ENCODE measurements at places on chromosomes 2 and 18.

DNA sequence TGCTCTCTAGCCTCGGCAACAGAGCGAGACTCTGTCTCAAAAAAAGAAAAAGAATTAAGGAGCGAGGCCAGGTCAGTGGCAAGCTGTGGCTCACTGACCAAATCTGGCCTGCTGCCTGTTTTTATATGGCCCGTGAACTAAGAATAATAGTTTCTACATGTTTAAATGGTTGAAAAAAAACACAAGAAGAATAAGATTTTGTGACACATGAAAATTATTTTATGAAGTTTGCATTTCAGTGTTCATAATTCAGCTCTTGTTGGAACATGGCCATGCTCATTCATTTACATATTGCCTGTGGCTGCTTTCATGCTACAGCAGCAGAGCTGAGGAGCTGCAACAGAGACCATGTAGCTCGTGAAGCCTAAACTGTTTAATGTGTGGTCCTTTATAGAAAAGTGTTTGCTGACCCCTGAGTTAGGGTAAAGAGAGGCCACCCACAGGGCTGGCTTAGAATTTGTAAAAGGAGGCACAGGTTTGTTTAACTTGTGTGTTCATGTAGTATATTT, 59.5 kb downstream of the MFSD6 start:
- no peak for DNase-seq

- no peak for DNase-seq
Measured at GRCh38 chr2:234932591-234933168, 19.1 kb upstream of the SH3BP4 start.

DNA sequence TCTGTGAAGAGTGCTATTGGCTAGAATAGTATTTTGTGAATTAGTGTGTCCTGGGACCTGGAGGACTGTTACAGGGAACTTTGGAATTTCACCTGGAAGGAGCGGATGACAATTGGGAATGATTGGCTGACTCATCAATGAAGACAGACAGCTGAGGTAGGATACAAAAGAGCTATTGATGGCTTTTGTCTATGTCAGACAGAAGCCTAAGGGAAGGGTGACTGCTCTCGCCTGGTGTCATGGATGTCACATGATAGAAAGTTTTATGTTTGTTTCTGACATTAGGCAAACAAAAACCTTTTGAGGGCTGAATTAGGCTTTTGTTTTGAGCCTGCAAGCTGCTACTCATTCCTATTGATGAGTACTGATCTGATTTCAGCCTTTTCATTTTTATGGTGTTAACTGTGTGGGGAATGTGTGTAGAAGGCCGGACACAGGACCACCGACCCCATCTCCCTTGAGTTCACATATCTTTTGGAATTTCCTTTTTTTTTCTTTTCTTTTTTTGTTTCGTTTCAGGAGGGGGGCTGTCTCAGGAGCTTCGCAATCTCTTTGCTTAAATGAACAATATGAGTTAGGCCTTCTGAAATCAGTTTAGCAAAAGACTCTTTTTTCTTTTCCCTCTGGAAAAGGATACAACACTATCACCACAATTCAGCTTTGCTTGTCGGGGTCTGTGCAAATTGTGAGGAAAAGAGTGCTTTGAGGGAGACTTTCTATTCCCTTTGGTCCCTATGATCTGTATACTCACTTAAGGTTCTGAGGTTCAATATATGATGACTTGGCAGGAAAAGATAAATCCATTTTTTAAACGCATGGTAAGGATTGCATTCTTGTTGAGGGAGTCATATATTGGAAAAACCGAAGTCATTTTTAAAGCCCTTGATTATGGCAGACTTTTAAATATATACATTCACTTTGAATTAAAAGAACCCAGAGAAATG, 207.9 kb upstream of the FIGN start:
- DNase-seq = no peak

DNA sequence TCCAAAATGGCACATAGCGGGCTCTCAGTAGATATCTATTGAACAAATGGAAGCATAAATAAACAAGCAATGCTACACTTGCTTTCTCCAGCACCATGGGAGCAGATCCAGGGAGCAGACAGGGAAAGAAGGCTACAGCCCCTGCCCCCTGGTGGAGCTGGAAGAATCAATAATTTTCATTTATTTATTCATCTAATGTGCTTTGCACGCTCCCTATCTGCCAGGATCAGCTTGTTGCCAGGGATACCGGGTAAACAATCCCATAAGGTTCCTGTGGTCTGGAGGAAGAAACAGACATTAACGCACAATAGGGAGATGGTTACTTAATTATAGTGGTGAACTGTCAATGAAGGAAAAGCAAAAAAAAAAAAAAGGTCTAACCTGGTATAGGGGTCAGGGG, 40.1 kb upstream of the CLASP1 start:
- no peak for DNase-seq

DNA sequence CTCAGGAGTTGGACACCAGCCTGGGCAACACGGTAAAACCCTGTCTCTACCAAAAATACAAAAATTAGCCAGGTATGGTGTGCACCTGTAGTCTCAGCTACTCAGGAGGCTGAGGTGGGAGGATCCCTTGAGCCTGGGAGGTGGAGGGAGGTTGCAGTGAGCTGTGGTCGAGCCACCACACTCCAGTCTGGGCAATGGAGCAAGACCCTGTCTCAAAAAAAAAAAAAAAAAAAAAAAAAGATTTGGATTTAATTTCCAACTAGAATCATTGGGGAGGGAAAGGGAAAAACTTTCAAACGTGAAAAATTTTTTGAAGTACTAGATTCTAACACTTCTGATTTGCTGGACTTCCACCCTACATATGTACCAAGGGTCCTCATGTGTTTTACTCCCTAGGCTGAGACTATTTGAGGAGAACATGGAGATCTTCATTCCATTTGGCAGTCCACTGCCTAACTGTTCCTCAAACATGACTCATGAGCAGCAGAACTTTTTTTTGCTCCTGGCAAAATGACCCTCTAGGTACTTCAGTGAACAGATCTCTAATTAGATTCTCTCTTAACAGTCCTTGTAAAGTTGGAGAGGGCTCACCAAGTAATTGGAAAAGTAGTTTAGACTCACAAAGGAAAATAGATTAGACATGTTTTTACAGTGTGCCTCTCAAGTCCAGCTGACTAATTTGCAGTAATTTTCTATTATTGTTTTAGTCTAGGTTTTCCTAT, 267.6 kb downstream of the METTL4 start:
- peak; percentile 12 for DNase-seq

DNA sequence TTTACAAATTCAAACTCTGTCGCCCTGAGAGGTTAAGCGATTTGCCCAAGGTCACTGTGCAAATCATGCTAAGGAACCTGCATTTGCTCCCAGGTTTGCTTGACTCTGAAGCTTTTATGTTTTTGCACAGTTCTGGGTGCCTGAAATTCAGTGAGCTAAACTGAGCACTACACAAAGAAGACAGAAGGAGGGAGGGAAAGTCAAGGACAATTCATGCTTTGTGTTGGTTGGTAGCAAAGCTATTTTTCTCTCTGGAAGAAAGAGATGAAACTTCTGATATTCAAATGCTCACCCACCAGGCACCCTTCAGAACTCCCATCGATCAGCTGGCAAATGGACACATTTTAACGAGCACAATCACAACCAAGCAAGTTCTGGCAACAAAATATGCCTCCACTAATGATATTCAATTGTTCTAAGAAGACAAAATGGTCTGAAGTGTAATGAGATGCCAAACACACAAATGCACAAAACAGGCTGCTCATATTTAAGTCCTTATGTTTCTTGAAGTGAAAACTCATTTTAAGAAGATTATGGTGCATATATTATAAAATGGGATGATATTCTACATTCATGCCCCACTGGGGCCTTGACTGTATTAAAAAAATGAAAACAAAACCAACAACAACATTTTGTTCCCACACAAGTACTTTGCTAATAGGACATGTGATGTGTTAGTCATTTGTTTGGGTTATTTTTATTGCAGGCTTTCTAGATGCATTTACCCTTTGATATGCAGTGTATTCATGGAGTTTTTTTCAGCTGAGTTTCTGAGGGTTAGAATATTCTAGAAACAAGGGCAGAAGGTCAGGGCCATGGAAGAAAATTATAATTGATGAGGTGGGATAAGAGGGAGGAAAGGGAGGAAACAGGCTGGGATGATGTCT, 445.6 kb upstream of the CELF4 start:
- DNase-seq = no peak

DNA sequence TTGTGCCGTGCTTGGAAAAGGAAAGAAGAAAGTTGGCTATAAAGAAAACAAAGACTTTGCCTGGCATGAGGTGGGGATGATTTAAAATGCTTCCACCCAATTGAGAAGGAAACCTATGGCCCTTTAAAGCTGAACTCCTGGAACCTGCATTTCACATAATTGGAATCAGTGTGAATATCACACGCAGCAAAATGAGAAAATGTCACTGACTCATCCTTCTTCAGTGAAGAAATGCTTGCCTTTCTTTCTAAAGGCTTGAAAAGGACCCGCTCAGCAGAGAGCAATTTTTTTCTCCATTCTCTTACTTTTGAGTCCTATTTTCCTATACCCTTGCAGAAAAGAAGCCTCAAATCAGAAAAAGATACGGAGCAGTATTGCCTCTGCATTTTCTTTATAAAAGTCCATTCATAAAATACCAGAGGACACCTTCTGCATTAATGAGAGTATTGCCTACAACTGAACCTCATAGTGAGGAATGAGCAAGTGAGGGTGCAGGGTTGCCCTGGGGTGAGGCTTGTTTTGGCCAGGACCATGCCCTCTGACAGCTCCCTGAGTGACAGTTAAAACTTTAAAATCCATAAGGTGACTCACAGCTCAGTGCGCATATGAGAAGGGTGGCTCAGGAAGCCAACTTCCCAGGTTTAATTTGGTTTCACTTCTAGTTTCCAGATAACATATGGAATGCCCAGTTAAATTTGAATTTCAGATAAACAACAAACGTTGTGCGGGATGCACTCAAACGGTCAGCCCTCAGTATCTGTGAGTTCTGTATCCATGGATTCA, 191.9 kb upstream of the GYPC start:
- DNase-seq = no peak

DNA sequence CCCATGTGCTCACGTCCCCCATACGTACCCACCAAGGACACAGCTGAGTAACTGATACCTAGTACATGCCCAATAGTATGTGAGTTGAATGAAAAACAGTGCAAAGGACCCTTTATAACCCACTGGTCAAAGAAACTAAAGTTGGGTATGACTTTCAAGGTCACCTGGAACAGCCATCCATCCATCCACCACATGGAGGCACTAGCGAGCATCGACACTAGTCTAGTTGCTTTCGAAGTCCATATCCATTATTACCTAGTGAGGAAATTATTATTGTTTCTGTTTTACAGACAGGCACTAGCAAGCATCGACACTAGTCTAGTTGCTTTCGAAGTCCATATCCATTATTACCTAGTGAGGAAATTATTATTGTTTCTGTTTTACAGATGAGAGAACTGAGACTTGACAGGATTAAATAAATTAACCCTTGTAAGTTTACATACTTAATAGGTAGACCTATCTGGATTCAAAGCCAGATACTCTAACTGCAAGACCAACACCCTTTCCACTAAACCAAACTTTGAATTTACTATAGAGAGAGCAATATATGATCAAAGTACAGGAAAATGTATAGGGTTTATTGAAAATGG, 233.7 kb downstream of the METTL4 start:
- DNase-seq = peak; percentile 6

DNA sequence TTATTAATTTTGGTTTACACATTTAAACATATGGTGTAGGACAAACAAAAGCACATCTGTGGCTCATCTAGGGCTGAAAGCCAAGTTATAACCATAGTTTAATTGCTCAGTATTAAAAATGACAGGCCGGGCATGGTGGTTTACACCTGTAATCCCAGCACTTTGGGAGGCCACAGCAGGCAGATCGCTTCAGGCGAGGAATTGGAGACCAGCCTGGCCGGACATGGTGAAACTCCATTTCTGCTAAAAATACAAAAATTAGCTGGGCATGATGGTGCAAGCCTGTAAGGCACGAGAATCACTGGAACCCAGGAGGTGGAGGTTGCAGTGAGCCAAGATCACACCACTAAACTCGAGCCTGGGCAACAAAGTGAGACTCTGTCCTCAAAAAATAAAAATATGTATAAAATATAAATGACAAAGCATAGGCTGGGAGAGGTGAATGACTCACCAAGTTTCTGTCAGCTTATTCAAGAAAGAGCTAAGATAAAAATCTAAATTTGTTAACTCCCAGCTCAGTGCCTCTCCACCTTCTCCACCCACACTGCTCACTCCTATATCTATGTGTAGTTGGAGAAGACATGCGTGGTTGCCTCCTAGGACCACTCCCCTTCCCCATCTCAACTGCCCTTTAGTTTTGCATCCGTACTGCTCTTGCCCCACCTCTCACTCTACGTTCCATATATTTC, 79.2 kb upstream of the PID1 start:
- DNase-seq = no peak

GRCh38 chr2:43424262-43425207, 171.3 kb downstream of the THADA start:
- no peak for DNase-seq

DNA sequence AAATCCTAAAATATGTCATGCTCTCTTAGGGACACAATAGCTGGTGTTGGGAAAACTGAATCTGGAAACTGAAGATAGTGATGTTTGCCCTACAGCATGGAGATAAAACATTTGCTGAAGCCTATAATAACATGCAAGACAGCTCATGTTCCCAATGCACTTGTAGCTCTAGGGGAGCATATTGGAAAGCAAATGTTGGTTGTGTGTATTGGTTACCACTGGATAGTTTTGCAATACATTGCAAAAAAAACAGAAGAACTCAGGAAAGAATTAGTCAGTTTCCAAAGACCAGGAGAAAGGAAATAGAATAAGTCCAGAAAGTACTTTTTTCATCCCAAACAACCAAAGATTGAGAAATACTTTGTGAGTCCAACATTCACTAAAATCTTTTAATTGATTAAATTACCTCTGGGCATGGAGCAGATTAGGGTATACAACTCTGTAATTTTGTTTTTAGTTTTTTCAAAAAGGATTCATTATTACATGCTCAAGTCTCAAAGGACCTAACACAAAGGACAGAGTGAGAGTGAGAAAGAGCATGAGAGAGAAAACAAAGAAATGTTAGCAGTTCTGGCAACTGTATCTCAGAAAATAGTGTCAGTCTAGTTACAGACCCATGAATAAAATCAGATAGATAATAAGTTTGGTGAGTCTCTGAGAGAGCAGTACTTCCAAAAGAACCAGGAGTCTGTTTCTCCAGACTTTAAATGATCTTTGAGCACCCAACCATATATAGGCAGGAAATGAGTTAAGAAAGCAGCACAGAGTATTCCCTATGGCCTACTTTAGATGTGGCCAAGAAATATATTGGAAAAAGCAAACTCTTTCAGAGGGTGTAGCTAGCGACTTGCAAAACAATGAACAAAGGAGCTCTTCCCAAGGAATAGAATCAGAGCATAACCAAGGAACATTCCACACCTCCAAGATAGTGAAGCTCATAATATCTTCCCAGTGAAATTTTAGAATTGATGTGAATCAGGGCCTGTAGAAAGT, 36.6 kb upstream of the COL3A1 start:
- no peak for DNase-seq

DNA sequence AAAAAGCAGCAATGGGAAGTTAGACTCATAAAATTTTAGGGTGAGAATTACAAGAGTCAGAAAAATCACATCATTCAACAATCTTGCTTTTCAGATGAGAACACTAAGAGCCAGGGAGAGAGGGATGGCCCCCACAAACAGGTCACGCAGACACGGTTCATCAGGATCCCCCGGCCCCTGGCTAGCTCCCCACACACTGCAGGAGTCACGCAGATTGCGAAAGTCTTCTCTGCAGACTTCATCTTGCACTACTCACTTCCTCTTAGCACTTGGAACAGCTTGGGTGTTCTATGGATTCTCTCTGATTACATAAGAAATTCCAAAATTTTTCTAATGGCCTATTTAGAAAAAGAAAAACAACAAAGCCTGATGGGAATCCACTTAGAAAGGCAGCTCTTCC, 21.6 kb upstream of the SULT1C2 start:
- DNase-seq = no peak
